Right cardiac atrium (tissue), 5 donors: ENCODE measurements at places on chromosomes 16 and 17. TPM values are rescaled to one million over a fixed set of nuclear protein-coding genes. Genes with fewer than 3 reads are reported as not detected.

The TEKT5 gene
- total RNA-seq = not detected

The IFT20 gene
- 22.8 TPM for total RNA-seq

The WSCD1 gene
- total RNA-seq = 8.0 TPM

The NFAT5 gene
- 19.8 TPM for total RNA-seq

The SOST gene
- 2.0 TPM for total RNA-seq

The SCIMP gene
- 2.7 TPM for total RNA-seq

The AXIN1 gene
- total RNA-seq = 12.2 TPM

The DYNLRB2 gene
- not detected for total RNA-seq

The ANKRD13B gene
- total RNA-seq = 8.1 TPM

The TBC1D28 gene
- not detected for total RNA-seq

The FBXL16 gene
- 0.38 TPM for total RNA-seq

The HS3ST3B1 gene
- total RNA-seq = 2.0 TPM

The CHST4 gene
- not detected for total RNA-seq

The SMIM36 gene
- total RNA-seq = not detected

The FKBP10 gene
- 26.5 TPM for total RNA-seq

The KCNG4 gene
- not detected for total RNA-seq

The SLC12A3 gene
- total RNA-seq = not detected

The SLC13A2 gene
- total RNA-seq = not detected

The CHST6 gene
- total RNA-seq = 9.9 TPM

The MYL4 gene
- 5,591 TPM for total RNA-seq

The TRAF7 gene
- 34.9 TPM for total RNA-seq

The PRR35 gene
- total RNA-seq = not detected

The KLHL10 gene
- total RNA-seq = 0.26 TPM

The SLC5A11 gene
- total RNA-seq = not detected

The LCMT1 gene
- 41.6 TPM for total RNA-seq

The CMTM2 gene
- total RNA-seq = not detected

The TRPV3 gene
- 3.3 TPM for total RNA-seq

The SLFN12 gene
- 4.3 TPM for total RNA-seq

The BCAR1 gene
- 67.9 TPM for total RNA-seq

The GJD3 gene
- total RNA-seq = 0.74 TPM

The KRT36 gene
- not detected for total RNA-seq

The ICAM2 gene
- 27.4 TPM for total RNA-seq

The SALL1 gene
- 7.5 TPM for total RNA-seq

The ATP2C2 gene
- not detected for total RNA-seq

The SULT1A3 gene
- total RNA-seq = 9.6 TPM

The GRAP gene
- total RNA-seq = 4.0 TPM

The MYH8 gene
- total RNA-seq = not detected

The FBXO39 gene
- not detected for total RNA-seq

The MPV17L gene
- 7.2 TPM for total RNA-seq

The VEZF1 gene
- 68.5 TPM for total RNA-seq

The MEOX1 gene
- 10.6 TPM for total RNA-seq

The METTL2A gene
- total RNA-seq = 14.7 TPM

The KCNH4 gene
- total RNA-seq = not detected

The MC1R gene
- 1.3 TPM for total RNA-seq

The EVPL gene
- total RNA-seq = 0.09 TPM

The DNAH9 gene
- 0.37 TPM for total RNA-seq

The MILR1 gene
- total RNA-seq = 5.6 TPM

The HOXB8 gene
- total RNA-seq = not detected

The KRTAP4-9 gene
- total RNA-seq = not detected

The ASPA gene
- total RNA-seq = 2.9 TPM

The TGFB1I1 gene
- total RNA-seq = 87.6 TPM

The NUDT7 gene
- total RNA-seq = 30.8 TPM
